Pulmonary artery endothelial cell (primary cell): ENCODE measurements at places on chromosomes 2 and 18.

- DNase-seq, result no peak
Observed at GRCh38 chr2:21787941-21788340, 664.2 kb downstream of the TDRD15 start.

DNA sequence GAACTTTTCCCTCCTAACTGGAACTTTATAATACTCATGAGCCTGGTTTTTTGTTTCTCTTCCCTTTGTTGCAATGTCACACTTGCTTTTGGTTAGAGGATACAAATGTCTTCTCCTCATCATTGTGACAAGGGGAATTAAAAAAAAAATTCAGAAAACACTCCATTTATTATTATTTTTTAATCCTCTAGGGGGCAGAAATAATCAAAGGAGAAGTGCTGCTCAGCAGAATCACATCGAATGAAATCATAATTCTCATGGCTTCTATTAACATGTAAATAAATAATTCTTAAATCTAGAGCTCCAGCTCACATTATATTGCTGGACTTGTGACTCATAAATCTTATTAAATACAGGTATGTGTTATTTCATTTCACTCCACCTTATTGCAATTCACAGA is 273.8 kb downstream of the TRIB2 start:
- DNase-seq, result no peak

- DNase-seq, result no peak
Observed at GRCh38 chr18:51879329-51879728, 460.7 kb upstream of the DCC start.

DNA sequence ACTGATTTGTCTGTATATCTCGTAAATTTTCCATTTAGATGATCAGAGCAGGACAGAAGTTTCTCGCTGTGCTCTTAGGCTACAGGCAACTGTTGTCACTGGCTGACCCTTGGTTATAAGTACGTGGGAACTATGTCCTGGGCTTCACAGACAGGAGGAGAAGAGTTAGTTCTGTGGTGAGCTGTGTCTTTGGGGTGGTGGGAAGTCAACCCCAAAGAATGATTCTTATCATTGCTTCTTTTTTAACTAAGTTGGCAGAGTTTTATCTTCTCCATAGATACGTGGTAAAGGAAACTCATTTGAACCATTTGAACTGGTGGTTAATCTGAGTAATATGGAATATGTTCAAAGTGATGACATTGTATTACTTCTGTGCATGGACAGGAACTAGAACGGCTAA is 230.6 kb upstream of the EPAS1 start:
- DNase-seq, result no peak

DNA sequence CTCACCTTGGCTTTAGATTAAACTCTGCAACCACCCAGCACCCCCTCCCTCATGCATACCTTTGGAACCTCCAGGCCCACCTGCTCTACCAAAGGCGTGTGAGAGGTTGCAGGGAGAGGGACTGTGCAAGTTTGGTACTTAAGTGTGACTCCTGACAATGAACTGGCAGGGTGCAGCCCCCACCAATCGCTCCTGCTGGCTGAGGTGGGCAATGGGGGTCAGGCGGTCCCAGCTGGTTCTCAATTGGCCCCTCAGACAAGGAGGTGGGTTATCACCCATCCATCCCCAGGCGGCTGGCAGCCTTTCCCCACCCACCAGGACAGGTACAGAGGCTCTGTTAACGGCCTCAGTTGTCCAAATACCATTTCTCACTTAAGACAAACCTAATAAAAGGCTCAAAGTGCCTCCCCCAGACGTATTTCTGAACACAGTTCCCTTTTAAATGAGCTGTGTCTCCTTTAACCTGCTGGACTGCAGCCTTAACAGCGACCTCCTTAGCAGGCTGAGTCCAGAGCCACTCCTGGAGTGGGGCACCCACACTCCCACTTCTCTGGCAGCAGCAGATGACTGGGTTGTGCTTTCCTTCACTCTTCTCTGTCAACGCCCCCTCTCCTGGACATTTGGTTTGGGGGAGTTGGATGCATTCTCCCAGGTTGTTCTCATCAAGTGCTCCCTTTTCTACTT is 169.2 kb upstream of the SMAD2 start:
- no peak for DNase-seq
